HFFc6 (cell line): ENCODE measurements at places on chromosomes 1 and 21. TPM values are rescaled to one million over a fixed set of nuclear protein-coding genes. Genes with fewer than 3 reads are reported as not detected.

Gene TMEM167B
- 52.1 to 58.7 TPM (median 57.1 TPM) in 3 replicates for total RNA-seq

DNA sequence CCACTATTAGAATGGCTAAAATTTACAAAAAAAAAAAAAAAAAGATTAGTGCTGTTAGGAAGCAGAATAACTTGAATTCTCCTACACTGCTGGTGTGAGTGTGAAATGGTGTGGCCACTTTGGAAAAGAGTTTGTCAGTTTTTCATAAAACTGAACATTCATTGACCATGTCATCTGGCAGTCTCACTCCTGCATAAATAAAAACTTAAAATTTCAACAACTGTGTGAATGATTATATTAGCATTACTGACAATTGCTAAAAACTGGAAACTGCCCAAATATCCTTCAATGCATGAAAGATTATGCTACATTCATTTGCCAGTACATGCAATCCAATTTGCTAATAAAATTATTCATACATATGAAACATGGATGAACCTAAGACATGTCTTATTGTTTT lies 570.9 kb downstream of the NEGR1 start:
- no peaks in the 10 kb centered on the region for H3K4me1 ChIP-seq
- no peak overlapping the region for H3K4me3 ChIP-seq
- peaks cover 18% of the 10 kb centered on the region for H3K36me3 ChIP-seq
- H3K27me3 ChIP-seq, result no peaks in the 10 kb centered on the region; the same call in 1 of the 2 replicates
- DNase-seq, result no peak

Gene DDR2
- 178 to 195 TPM (median 193 TPM) in 3 replicates for total RNA-seq

- H3K27me3 ChIP-seq, result no peaks in the 10 kb centered on the region
- no peak for DNase-seq
- no peak overlapping the region for H3K4me3 ChIP-seq
- peaks cover 17% of the 10 kb centered on the region for H3K4me1 ChIP-seq
- H3K27ac ChIP-seq, result no peak overlapping the region
These were observed 19.2 kb downstream of the EFCAB14 start for GRCh38 chr1:46699666-46700065.

DNA sequence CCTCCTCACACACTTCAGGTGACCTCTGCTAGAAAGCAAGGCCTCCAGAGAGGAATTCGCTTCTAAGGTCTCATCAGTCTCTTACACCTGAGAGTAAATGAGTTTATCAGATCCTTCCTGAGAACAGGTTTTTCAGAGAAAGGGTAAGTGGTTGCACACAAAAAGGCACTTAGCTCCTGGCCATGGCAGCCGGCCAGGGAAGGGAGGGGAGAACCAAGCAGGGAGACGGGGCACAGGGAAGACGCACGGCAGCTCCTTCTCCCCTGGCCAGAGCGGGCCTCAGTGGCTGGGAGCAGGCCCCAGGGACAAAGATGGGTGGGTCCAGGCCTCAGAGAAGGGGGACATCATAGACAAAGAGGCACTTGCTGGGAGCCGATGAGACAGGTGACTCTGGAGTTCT lies 3.6 kb upstream of the TNNT2 start:
- H3K27me3 ChIP-seq, result no peaks in the 10 kb centered on the region; the same call in 1 of the 2 replicates
- H3K36me3 ChIP-seq, result no peaks in the 10 kb centered on the region
- no peak overlapping the region for H3K27ac ChIP-seq
- no peak overlapping the region for H3K4me3 ChIP-seq

GRCh38 chr1:192133350-192133926 lies 24.8 kb upstream of the RGS18 start:
- no peaks in the 10 kb centered on the region for H3K36me3 ChIP-seq
- H3K4me3 ChIP-seq, result no peak overlapping the region
- no peak for DNase-seq
- H3K27me3 ChIP-seq, result no peaks in the 10 kb centered on the region
- no peaks in the 10 kb centered on the region; the same call in 1 of the 2 replicates for H3K4me1 ChIP-seq

Gene SLC9C2
- total RNA-seq, result not detected in 3 replicates

Gene ZSCAN20
- 5.5 and 5.7 TPM in 2 replicates for total RNA-seq

- DNase-seq, result no peak
- H3K27me3 ChIP-seq, result no peaks in the 10 kb centered on the region
- H3K36me3 ChIP-seq, result peaks cover 4% of the 10 kb centered on the region; the same call in 1 of the 2 replicates
- no peak overlapping the region for H3K4me3 ChIP-seq
- no peak overlapping the region for H3K27ac ChIP-seq
These were observed 1657.8 kb downstream of the MRPL39 start for GRCh38 chr21:23949493-23949892.

DNA sequence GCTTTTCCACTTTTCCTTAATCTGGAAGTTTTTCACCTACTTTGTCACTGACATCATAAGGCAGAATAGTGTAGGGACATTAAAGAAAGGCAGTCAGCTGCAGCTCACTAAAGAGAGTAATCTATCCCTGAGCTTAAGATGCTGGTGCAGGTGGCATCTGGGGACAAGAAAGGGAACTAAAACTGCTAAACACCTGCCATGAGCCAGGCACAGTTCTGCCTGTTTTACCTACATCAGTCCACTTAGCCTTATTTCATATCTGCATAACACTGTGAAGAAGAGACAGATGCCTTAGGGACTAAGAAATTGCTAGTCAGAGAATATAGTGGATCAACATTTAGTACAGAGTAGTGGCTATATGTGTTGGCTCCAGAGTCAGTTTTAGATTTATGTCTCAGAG lies 88.1 kb downstream of the GPATCH2 start:
- H3K36me3 ChIP-seq, result peaks cover 15% of the 10 kb centered on the region
- DNase-seq, result no peak
- no peak overlapping the region for H3K27ac ChIP-seq
- no peak overlapping the region for H3K4me3 ChIP-seq
- H3K4me1 ChIP-seq, result no peaks in the 10 kb centered on the region

GRCh38 chr1:22376001-22376400 lies 75.7 kb upstream of the ZBTB40 start:
- DNase-seq, result no peak
- H3K36me3 ChIP-seq, result no peaks in the 10 kb centered on the region
- no peak overlapping the region for H3K27ac ChIP-seq
- peaks cover 23% of the 10 kb centered on the region for H3K27me3 ChIP-seq

Gene GJA9
- total RNA-seq, result not detected in 3 replicates

DNA sequence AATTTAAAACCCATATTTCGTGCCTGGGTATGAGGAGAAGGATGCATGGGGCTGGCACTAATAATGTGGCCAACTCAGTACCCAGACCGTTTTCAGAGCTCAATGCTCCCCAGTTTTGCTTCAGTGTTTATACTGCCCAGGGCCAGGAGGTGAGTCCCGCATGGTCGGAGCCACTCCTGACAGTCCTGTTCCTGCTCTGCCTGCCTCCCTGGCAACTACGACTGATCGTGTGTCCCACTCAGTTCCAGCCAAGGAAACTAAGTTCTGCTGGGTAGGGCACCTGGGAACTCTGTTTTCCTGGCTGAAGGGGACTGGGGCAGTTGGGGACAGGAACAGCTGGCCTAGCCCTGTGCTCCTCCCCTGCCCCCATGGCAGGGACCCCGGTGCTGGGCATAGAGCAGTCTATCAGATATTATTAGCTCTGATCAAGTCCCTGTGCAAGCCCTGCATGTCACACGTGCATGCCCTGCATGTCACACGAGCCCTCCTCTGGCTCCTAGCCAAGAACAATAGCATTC lies 19.2 kb downstream of the S100A7 start:
- H3K27me3 ChIP-seq, result peaks cover 34% of the 10 kb centered on the region
- no peak overlapping the region for H3K4me3 ChIP-seq
- H3K36me3 ChIP-seq, result no peaks in the 10 kb centered on the region

Gene BEND5
- not detected in 3 replicates for total RNA-seq

DNA sequence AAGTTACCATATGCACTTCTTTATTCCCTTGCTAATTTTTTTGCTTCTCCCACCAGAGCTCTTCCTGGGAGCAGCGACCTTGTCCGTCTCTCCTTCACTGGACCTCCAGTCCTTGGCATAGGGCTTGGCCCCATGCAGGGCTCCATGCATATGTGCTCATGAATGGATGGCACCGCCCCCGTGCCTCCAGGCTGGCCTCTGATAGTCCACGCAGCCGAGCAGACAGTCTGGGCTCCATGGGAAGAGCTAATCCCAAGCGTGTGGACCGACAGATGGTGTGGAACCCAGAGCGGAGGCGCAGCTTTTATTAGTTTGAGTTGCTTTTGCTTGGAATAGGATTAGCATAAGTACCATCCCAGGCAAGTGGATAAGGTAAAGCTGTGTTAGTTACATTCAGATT lies 41.8 kb downstream of the CDCP2 start:
- no peak for DNase-seq
- no peaks in the 10 kb centered on the region for H3K36me3 ChIP-seq
- no peak overlapping the region for H3K4me3 ChIP-seq
- no peak overlapping the region for H3K27ac ChIP-seq
- H3K4me1 ChIP-seq, result peaks cover 5% of the 10 kb centered on the region; the same call in 1 of the 2 replicates

DNA sequence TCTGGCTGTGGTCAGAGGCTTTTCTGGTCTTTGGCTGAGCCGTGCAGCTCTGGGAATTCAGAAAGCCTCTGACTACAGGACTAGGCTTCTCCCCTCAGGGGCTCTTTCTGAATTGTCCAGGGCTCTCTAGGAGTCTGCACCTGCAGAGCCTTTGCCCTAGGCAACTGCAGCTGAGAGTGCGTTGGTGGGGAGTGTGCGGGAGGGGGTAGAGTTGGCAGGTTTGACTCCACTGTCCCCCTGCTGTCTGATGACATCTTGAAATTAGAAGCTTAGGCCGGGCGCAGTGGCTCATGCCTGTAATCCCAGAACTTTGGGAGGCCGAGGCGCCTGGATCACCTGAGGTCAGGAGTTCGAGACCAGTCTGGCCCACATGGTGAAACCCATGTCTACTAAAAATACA lies 32.9 kb downstream of the KIAA1614 start:
- peaks cover 53% of the 10 kb centered on the region for H3K36me3 ChIP-seq
- H3K4me1 ChIP-seq, result no peaks in the 10 kb centered on the region
- no peak overlapping the region for H3K4me3 ChIP-seq
- DNase-seq, result no peak

Gene IL12RB2
- not detected in 2 replicates for total RNA-seq

DNA sequence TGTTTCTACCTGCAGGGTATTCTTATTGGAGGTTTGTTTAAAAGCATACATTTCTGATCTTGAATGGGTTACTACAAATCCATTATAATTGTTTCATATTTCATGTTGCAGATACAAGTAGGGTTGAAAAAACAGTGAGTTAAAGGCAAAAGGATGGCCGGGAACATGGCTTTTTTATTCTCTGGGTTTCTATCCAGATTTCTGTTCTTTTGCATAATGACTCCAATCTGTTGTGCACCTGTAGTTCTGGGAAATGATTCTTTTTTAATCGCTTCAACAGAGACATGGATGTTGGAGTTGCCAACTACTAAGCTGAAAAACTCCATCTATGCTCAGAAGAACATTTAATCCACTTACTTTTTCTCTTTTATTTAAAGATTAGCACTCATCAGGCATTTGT lies 2.7 kb upstream of the ADAMTS1 start:
- DNase-seq, result no peak
- H3K36me3 ChIP-seq, result peaks cover 12% of the 10 kb centered on the region
- H3K4me3 ChIP-seq, result no peak overlapping the region

DNA sequence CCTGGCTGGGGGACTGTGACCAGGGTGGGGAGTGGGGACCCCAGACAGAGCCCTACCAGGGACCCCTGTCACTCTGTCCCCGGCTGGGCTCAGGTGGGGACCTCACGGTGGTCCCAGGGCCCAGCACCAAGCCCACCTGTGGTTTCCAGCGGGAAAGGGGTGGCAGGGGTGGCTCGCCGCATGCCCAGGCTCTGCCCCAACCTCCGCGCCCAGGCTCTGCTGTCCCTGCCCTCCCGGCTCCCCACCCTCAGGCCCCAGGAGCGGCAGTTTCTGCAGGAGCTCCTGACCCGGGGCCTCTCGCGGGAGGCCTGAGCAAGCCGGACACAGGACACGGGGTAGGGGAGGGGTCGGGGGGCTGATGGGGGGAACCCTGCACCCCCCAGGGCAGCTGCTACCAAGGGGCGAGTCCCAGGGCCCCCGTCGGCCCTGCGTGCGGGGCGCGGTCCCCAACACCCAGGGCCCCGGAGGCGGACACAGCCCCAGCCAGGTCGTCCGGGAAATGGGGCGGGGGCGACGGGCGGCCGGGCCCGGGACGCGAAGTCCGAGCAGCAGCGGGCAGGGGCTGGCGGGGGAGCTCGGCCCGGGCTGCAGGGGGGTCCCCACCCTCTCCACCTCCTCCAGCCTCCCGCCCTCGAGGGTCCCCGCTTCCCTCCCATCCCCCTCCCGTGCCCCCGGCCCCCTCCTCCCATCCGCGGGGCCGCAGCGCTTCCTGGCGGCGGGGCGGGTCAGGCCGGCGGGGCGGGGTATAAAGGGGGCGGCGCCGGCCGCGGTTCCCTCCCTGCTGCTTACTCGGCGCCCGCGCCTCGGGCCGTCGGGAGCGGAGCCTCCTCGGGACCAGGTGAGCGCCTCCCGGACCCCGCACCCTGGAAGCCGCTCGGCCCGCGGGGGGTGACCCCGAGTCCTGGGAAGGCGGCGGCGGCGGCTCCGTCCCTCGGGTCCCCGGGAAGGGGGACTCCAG lies at the start of gene COL6A2:
Gene COL6A2, plus strand, starts transcription at position 777 of the 958 bp plus-strand sequence.
- no peak for DNase-seq
- H3K36me3 ChIP-seq, result peaks cover 23% of the 10 kb centered on the region
- H3K27me3 ChIP-seq, result peaks cover 1% of the 10 kb centered on the region; the same call in 1 of the 2 replicates
- peak within 1 kb of the TSS; percentile 70 for H3K27ac ChIP-seq
- H3K4me1 ChIP-seq, result peaks cover 39% of the 10 kb centered on the region

DNA sequence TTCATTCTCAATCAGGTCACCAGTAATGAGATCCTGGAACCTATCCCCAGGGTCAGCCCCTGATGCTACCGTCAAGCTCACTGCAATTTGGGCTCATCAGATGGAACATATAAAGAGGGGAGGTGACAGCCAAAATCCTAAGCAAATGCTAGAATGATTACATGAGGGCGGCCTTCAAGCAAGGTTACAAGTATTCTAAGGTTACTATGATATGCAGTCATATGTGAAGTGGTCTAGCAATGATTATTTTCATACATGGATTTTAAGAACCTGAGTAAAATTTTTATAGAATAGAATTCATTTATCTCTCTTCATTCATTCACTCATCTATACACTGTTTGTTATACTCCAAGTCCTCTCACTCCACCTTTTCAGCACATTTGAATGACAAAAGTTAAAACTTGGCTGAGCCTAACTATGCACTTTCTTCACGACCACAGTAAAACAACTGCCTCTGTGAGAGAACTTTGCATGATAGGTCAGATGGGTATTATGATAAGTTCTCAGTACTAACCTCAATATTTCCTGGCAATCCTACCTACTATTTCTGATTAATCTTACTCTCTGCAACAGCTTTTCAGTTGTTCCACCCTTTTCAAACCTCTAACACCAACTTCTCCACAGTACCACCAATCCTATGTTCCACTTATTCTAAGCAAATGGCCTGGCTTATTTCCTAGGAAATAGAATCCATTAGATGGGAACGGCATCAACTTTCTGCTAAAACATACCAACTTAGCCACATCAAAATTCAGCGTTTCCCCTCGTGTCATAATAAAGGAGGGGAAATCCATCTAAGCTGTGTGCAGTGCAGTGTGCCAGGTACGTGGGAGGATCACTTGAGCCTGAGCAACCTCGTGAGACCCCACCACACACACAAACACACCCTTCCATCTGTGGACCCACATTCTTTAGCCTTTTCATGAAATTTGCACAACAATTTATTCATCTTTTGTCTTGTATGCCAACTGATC lies 32.0 kb downstream of the LHX9 start:
- no peak for DNase-seq
- H3K4me3 ChIP-seq, result no peak overlapping the region
- no peak overlapping the region for H3K27ac ChIP-seq
- H3K4me1 ChIP-seq, result no peaks in the 10 kb centered on the region
- no peaks in the 10 kb centered on the region for H3K27me3 ChIP-seq

Gene OPTC
- not detected in 3 replicates for total RNA-seq

Gene MAP3K21
- total RNA-seq, result 0.06 TPM in 1 of 2 replicates, not detected in the other
